AML-193 (cell line): ENCODE measurements at places on chromosomes 6 and 20.

GRCh38 chr6:158762787-158763433, 56.3 kb downstream of the EZR start:
- DNase-seq: no peak

DNA sequence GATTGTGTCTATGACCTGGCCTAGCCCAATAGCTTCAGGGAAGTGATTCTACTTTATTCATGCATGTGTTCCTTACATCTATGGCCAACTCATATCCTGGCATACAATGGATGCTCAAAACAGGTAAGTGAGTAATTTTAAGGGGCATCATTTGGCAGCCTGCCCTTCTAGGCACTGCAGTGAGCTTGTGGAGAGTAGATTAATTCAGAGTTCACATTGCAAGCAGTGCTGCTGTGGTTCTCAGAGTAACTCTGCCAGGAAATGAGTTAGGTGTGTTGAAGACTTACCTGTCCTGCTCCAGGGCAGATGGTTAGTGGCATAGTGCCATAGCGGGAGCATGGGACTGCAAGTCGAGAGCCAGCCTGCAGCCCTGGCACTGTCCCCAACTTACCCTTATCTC, 158.0 kb downstream of the SCP2D1 start:
- no peak for DNase-seq

- no peak for DNase-seq
Observed at GRCh38 chr20:56439771-56440291, 27.8 kb downstream of the CASS4 start.

GRCh38 chr6:113539623-113540022, 317.5 kb upstream of the MARCKS start:
- no peak for DNase-seq

DNA sequence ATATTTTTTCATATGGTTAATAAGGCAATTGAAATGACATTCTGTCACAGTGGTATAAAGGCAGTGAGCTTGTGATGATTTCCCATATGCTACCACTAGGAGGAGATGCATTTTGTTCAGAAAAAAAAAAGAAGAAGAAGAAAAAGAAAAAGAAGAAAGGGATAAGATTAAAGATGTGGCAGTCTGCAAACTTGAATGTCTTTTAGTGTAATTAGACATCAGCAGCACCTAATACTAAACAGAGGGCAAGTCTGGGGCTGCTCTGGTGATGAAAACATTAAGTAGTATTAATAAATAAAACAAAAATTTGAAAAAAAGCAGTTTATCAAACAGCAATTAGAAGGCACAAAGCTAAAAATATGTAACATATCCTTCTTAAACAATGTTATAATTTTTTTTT, 95.4 kb upstream of the DEFB112 start:
- peak; percentile 6 for DNase-seq

GRCh38 chr6:57137350-57137749, 34.8 kb upstream of the BAG2 start:
- no peak for DNase-seq

GRCh38 chr6:6820641-6821238, 232.2 kb downstream of the LY86 start:
- no peak for DNase-seq

DNA sequence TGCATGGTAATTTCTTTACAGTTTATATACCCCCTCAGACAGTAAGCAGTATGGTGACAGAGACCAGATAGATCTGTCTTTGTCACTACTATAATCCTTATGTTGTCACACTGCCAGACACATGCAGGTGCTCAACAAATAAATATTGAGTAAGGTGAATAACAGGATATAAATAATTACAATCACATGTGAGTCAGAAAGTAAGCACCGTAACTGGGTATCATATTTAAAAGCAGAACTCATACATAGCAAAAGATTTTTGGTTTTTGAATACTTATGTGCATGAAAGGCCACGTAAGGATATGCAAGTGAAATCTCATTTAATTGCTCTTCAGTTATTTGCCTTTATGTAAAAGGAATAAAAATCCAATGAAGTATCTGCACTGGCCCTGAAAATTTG, 17.4 kb downstream of the CNBD2 start:
- no peak for DNase-seq

GRCh38 chr6:42710316-42710715, 12.1 kb downstream of the PRPH2 start:
- DNase-seq: no peak

- no peak for DNase-seq
Observed at GRCh38 chr6:145087034-145087433, 648.3 kb downstream of the EPM2A start.

- DNase-seq: no peak
Observed at GRCh38 chr6:164296411-164296810, 881.9 kb downstream of the QKI start.

DNA sequence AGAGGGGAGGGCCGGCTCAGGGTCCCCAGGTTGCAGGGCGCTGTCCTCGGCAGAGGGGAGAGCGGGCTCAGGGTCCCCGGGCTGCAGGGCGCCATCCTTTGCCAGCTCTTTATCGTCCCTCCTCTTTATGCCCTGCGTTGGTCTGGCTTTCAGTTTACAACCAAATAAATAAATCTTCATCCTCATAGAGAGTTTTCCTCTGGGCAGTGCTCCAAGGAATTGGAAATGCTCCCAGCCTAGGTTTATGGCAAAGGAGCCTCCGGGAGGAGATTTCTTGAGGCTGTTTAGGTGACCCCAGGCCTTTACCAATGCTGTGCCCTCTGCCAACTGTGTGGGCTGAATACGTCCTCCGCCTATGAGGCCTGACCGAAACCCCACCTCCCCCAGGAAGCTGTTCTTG, 60.2 kb downstream of the CHMP4B start:
- DNase-seq: no peak

- no peak for DNase-seq
Observed at GRCh38 chr20:10609276-10609675, 64.5 kb downstream of the JAG1 start.

DNA sequence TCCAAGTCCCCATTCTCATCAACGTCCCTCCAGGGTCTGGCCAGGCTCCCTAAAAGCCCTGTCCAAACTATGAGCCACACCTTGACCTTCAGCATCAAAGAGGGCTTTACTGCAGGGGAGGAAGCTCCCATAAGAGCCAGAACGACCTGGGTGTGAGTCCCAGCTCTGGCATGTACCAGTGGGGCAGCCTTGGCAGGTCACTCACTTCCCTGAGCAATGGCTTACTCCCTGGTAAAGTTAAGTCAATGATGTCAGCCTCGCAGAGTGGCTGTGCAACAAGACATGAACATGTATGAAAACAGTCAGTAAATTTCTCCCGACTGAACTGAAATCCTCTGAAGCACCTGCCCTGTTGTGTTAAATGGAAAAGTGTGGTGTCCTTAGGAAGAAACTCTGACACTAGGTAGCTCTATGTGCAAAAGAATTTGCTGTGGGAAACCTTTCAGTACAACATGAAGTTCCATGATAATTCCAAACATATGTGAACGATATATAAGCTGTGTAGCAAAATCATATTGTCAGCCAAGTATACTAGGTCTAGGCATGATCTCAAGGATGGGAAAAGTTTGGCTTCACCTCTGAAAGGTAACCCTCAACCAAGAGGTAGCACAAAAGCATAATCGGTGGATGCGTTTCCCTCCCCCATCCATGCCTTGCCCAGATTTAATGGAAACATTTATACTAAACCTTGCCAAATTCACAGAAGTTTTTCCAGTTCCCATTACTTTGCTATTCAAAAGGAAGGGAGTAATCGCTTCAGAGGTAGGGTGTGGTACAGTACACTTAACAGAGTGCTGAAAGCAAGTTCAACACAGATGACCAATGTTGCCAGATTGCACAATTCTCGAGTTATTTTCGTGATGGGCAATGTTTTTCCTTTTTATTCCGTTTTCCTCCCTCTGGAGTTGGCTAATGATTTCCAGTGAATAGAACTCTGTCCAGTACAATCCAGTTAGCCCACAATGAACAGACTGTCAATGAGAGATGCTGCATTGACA, 49.0 kb upstream of the RANBP9 start:
- DNase-seq: no peak

DNA sequence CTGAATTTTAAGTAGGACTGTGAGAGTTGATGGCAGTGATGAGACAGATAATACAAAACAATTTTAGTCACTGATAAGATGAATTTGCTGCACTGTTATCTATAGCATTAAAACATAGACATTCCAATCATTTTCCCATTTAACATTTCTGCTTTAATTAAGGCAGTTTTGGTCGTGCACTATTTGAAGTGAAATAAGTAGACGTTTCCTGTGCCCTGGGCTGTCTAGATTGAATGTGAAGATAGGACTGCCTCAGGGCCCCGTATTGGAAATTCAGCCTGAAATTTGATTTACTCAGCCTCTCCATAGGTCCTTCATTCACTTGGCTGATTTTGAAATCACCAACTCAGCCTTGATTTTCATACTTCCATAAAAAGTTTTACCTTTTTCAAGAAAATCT, 48.3 kb downstream of the ARID1B start:
- no peak for DNase-seq

- DNase-seq: no peak
Observed at GRCh38 chr20:35870541-35871258, 83.6 kb downstream of the SCAND1 start.

DNA sequence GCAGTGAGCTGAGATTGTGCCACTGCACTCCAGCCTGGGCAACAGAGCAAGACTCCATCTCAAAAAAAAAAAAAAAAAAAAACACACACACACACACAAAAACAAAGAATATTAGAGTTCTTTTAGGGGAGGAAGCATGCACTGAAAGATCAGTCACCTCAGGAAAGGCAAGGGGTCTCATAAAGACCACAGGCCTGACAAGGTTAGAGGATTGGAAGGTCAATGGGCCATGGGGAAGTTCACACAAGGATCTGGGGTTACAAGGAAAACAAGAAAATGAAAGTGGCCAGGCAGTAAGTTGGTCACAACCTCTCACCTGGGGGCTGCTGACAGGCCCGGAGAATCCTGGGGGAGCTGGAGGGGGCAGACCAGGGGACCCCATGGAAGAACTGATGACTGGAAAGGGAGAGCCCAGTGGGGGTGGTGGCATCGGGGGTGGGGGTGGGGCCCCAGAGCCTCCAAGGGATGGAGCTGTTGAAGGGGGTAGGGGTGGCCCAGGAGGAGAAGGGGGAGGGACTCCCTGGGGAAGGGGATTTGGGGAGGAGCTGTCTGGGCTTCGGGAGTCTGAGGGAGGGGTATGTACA, 1.5 kb downstream of the RXRB start:
- no peak for DNase-seq

DNA sequence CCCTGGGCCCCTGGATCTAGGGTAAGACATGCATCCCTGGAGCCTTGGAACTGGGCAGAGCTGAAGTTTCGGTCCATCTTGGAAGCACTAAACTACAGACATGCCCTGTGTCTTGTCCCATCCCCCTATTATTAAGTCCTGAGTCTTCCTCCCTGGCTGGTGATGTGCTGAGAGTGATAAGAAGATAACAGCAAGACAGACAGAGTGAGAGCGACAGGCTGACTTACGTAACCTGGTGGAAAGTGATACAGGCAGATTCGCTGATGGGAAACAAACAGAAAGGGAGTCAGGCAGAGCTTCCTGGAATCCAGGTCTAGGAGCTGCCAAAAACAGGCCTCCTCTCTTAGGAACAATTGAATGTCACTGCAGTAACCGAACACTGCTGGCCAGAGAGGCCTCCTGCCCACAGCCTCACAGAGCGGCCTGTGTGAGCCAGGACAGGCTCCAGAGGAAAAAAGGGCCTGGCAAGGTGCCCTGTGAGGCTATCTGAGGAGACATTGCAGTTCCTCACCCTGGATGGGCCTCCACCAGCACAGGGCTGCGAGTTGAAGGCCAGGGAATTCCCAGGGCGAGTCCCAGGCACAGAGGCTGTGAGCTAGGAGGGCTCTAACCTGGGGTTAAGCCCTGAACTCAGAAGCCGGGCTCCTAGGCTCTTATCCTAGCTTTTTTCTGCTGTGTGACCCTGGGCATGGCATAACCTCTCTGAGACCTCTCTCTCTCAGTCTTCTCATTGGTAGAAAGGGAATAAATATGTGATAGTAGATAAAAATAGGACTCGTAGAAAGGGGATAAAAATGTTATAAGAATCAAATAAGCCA, 34.2 kb upstream of the B4GALT5 start:
- DNase-seq: no peak

- no peak for DNase-seq
Observed at GRCh38 chr6:152981989-152982903, 595 bp downstream of the FBXO5 start.

DNA sequence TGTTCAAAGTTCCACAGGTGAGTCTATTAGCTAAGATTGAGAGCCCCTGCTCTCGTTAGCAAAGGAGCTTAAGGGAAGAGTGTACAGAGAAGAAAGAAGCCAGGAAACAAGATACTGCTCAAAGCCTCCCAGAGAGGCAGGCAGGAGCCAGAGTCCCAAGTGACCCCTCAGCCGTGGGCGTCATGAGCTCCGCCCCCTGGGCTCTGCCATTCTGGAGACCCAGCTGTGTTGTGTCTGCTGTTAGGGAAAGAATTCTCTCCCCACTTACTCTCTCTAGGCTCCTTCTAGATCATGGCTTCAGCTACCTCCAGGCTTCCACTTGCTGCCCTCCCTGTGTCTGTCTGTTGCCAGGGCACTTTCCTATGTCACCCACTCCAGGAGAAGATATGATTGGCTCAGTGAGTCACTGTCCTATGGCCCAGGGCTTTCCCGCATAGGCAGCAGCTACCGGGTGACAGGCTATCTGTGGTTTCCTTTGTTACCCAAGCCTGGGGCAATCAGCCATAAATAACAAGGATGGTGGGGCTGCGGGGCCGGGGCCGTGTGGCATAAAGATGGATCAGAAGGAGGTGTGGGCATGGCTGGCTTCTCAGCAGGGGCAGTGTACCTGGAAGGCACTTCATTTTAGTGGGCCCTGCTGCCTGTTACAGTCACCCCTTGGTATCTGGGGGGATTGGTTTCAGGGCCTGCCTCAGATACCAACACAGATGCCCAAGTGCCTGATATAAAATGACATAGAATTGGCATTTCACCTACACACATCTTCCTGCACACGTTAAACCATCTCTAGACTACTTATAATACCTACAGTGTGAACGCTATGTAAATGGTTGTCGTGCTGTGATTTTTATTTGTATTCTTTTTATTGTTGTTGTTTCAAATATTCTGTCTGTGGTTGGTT, 118.9 kb downstream of the ARMC2 start:
- peak; percentile 99 for DNase-seq

GRCh38 chr20:21804802-21805201, 99.3 kb downstream of the PAX1 start:
- no peak for DNase-seq

DNA sequence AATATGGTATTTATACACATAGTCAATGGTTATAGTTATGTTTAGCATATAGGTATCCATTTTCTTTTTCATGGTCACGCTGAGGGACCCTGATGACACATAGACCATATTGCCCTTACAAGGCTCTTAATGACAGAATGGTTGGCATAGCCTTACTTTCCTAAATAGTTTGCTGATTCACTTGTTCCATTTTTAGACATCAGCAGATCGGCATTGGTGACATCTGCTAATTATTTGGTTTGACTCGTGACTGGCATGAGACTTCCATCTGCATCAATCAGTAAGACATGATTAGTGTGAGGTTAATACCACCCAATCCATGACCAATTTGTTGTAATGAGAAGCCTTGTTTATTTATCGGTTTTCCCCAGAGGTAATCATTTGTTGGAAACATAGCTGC, 309.7 kb downstream of the ALDH8A1 start:
- no peak for DNase-seq

DNA sequence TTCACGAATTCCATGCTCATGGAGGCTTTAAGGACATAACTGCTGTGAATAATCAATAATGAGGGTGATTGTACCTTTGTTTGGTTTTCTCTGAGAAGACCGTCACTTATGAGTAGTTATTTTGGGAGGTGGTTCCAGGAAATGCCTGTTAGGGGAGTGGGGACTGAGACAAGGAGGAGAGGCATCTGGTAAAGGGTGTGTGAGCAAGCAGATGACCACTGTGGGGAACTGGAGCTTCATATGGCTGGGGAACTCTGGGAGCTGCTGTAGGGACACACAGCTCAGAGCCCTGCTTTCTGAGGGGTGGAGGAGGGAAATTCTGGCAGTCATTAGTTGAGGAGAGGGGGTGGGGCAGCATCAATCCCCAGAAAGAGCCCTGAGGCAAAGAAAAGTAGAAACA, 71.3 kb upstream of the TINAG start:
- DNase-seq: no peak
